Astrocyte (in vitro differentiated cells and primary cell): ENCODE measurements at places on chromosomes 5 and 9. TPM values are rescaled to one million over a fixed set of nuclear protein-coding genes. Genes with fewer than 3 reads are reported as not detected.

ANKDD1B gene
- total RNA-seq = 0.41 and 0.59 TPM in 2 replicates

CBY3 gene
- total RNA-seq = not detected in 2 replicates

GRCh38 chr9:92180669-92181181 is 65.5 kb upstream of the SPTLC1 start:
- peak; percentile 77 for DNase-seq
- no peaks in the 10 kb centered on the region for H3K36me3 ChIP-seq
- no peak overlapping the region for H3K4me3 ChIP-seq
- H3K27me3 ChIP-seq = no peaks in the 10 kb centered on the region

DNA sequence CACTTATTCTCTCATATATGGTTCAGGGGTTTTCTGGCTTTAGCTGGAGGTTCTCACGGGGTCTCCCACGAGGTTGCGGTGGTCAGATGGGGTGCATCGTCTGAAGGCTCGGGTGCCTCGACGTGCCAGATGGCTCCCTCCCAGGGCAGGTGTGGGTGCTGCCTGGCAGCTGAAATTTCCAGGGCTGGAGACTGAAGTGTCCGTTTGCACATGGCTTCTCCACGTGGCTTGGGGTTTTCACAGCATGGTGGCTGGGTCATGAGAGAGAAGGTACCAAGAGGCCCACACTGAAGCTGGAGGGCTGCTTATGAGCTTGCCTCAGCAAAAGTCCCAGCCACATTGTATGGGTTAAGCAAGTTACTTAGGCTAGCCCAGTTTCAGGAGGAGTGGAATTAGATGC is 218.6 kb downstream of the AGTPBP1 start:
- no peak overlapping the region for H3K27ac ChIP-seq
- H3K4me3 ChIP-seq = peak overlapping the region; percentile 66
- H3K4me1 ChIP-seq = no peaks in the 10 kb centered on the region
- DNase-seq = no peak
- H3K27me3 ChIP-seq = peaks cover 12% of the 10 kb centered on the region
- no peaks in the 10 kb centered on the region for H3K36me3 ChIP-seq

- no peaks in the 10 kb centered on the region for H3K36me3 ChIP-seq
- H3K4me3 ChIP-seq = no peak overlapping the region
- peak; percentile 88 for DNase-seq
- peaks cover 9% of the 10 kb centered on the region for H3K4me1 ChIP-seq
- no peaks in the 10 kb centered on the region for H3K27me3 ChIP-seq
- peak overlapping the region; percentile 56 for H3K27ac ChIP-seq
Measured at GRCh38 chr5:127988146-127988760, 95.3 kb upstream of the SLC12A2 start.

SLC22A4 gene
- 4.1 and 4.5 TPM in 2 replicates for total RNA-seq

DNA sequence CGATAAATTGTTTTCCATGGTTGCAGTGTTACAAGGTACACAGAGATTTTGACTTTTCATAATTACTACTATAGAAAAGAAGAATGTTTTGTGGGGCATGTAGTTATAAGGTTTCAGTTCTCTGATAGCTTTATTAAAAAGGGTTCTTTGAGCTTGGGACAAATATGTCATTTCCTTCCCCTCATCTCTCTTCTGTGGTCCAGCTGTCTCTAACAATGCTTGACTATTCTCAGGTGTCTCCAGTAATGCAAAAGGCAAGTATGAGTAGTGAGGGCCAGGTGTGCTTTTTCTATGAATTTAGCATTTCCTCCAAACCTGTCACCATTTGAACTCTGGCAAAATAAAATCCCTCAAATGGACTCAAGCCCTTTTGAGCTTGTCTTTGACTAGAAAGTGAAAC is 84.3 kb downstream of the SLF1 start:
- H3K4me1 ChIP-seq = no peaks in the 10 kb centered on the region
- no peaks in the 10 kb centered on the region for H3K36me3 ChIP-seq
- no peaks in the 10 kb centered on the region for H3K27me3 ChIP-seq

DNA sequence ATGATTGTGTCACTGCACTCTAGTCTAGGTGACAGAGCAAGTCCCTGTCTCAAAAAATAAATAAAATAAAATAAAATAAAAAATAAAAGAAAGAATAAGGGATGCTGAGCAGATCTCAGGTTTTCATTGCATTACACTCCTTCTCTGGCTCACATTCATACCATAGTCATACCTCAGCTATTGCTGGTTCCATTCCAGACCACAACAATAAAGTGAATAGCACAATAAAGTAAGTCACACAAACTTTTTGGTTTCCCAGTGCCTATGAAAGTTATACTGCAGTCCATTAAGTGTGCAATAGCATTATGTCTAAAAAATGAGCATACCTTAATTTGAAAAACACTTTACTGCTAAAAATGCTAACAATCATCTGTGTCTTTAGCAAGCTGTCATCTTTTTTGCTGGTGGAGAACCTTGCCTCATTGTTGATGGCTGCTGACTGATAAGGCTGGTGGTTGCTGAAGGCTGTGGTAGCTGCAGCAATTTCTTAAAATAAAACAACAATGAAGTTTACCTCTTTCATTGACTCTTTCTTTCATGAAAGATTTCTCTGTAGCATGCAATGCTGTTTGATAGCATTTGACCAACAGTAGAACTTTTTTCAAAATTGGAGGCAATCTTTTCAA is 415.7 kb downstream of the ZNF608 start:
- DNase-seq = peak; percentile 73
- H3K4me3 ChIP-seq = no peak overlapping the region
- no peaks in the 10 kb centered on the region for H3K4me1 ChIP-seq
- no peaks in the 10 kb centered on the region for H3K36me3 ChIP-seq
- H3K27me3 ChIP-seq = no peaks in the 10 kb centered on the region

GRCh38 chr5:177447066-177447610 is 524 bp downstream of the PRR7 start:
- H3K36me3 ChIP-seq = no peaks in the 10 kb centered on the region
- no peaks in the 10 kb centered on the region for H3K27me3 ChIP-seq
- peak overlapping the region; percentile 65 for H3K4me3 ChIP-seq
- peak overlapping the region; percentile 23 for H3K27ac ChIP-seq

DNA sequence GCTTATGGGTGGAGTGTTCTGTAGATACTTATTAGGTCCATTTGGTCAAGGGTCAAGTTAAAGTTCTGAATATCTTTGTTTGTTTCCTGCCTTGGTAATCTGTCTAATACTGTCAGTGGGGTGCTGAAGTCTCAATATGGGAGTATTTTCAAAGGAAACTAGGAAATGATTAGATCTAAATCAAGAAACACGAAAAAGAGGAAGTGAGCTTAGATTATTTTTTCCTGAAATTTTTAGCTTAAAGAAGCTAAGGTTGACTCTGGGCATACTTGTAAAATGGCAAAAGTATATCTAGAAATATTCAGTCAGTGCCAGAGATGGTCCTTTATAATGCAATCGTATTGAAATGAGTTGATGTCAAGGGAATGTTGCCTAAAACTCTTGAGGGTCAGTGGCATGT is 313.5 kb downstream of the ICE1 start:
- no peak for DNase-seq
- no peak overlapping the region for H3K27ac ChIP-seq
- no peaks in the 10 kb centered on the region for H3K27me3 ChIP-seq
- no peak overlapping the region for H3K4me3 ChIP-seq

GRCh38 chr5:109310315-109310714 is 99.5 kb downstream of the PJA2 start:
- DNase-seq = no peak
- no peak overlapping the region for H3K27ac ChIP-seq
- no peaks in the 10 kb centered on the region for H3K27me3 ChIP-seq
- no peaks in the 10 kb centered on the region for H3K36me3 ChIP-seq

GLDC gene
- 2.4 and 8.9 TPM in 2 replicates for total RNA-seq

- no peak overlapping the region for H3K27ac ChIP-seq
- peak; percentile 55 for DNase-seq
- no peaks in the 10 kb centered on the region for H3K36me3 ChIP-seq
- no peaks in the 10 kb centered on the region for H3K27me3 ChIP-seq
- H3K4me3 ChIP-seq = peak overlapping the region; percentile 31
Measured at GRCh38 chr5:61631438-61631941, 299.4 kb downstream of the ZSWIM6 start.

GRCh38 chr9:18404434-18405029 is 69.4 kb upstream of the ADAMTSL1 start:
- no peak for DNase-seq
- H3K4me3 ChIP-seq = no peak overlapping the region
- no peak overlapping the region for H3K27ac ChIP-seq
- H3K36me3 ChIP-seq = no peaks in the 10 kb centered on the region
- H3K27me3 ChIP-seq = no peaks in the 10 kb centered on the region
- H3K4me1 ChIP-seq = no peaks in the 10 kb centered on the region

FOXI1 gene
- total RNA-seq = not detected in 2 replicates

PAEP gene
- 0.39 TPM in 1 of 2 replicates, not detected in the other for total RNA-seq

RASEF gene
- 0.72 and 0.91 TPM in 2 replicates for total RNA-seq

GRCh38 chr9:91915524-91916263 is 34.3 kb downstream of the ROR2 start:
- no peaks in the 10 kb centered on the region for H3K36me3 ChIP-seq
- no peak overlapping the region for H3K27ac ChIP-seq
- no peaks in the 10 kb centered on the region for H3K4me1 ChIP-seq
- peaks cover 7% of the 10 kb centered on the region for H3K27me3 ChIP-seq
- no peak overlapping the region for H3K4me3 ChIP-seq

GRCh38 chr5:125311743-125312142 is 565.3 kb upstream of the ZNF608 start:
- peak; percentile 94 for DNase-seq
- H3K27ac ChIP-seq = peak overlapping the region; percentile 63
- no peak overlapping the region for H3K4me3 ChIP-seq
- H3K36me3 ChIP-seq = no peaks in the 10 kb centered on the region

DNA sequence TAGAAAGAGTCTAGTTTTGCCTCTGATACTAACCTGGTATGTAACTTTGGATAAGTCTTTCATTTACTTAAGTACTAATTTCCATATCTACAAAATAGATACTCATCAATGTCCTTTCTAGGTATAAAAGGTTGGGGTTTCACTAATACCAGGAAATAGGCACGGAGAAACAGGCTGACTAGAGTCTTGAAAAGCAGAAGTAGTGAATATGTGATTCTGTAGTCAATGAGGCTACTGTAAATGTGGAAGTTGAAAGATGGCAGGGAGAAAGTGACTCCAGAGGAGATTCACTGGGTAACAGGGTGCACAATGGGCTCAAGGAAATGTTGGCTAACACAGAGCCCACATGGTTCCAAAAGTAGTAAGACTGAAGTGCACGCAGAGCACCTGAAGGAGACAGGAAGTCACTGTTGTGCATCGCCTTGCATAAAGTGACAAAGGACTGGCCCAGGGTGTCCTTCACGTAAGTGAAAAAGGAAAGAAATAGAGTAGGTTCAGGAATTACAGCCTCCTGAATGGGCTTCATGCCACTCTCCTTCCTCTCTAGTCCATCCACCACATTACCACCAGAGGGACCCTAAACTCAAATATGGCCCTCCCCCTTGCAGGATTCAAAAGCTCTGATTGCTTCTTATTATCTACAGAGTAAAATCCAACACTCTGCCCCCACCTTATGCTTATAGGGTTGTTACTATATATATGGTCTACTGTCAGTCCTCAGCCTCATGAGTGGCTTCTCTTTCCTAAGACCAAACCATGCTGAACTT is 288.0 kb upstream of the SMARCA2 start:
- no peak overlapping the region for H3K27ac ChIP-seq
- DNase-seq = no peak
- H3K4me1 ChIP-seq = no peaks in the 10 kb centered on the region
- H3K4me3 ChIP-seq = no peak overlapping the region
- H3K36me3 ChIP-seq = no peaks in the 10 kb centered on the region
- H3K27me3 ChIP-seq = no peaks in the 10 kb centered on the region

DNA sequence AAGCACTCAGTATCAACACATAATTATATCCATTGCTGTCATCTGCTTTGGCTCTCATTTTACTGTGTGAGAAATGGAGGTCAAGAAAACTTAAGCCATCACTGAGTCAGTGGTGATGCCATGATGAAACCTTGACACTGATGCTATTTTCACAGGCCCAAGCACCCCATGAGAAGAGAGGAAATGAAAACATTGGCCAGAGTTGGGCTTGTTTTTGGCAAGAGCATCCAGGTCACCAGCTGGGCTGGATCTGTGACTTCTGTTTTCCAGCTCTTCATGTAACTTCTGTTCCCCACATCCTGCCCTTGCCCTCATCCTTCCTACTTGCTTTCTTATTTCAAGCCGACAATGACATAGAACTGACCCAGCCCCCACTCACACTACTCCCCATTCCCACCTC is 10.0 kb downstream of the LCP2 start:
- no peak for DNase-seq
- no peaks in the 10 kb centered on the region for H3K36me3 ChIP-seq
- no peak overlapping the region for H3K27ac ChIP-seq

GRCh38 chr5:77316871-77317661 is 106.6 kb downstream of the PDE8B start:
- H3K27ac ChIP-seq = no peak overlapping the region
- no peak overlapping the region for H3K4me3 ChIP-seq
- H3K27me3 ChIP-seq = no peaks in the 10 kb centered on the region

HMCN2 gene
- total RNA-seq = 1.6 and 3.2 TPM in 2 replicates

DNA sequence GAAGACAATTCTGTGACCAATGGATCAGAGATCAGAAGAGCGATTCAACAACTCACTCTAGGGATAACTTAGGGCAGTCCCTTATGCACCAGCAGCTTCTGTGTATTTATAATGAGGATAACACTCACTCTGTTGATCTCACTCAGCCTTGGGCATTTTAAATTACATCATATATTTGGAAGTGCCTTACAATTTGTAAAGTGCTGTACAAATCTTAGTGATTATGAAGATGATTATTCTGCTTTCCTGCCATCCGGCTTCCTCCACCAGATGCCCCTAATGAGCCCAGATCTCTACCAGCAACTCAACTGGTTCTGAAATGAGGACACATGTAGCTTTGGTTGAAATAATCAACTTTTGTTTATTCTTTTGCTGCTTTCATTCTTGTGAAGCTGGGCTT is 105.3 kb downstream of the PCSK1 start:
- no peaks in the 10 kb centered on the region for H3K27me3 ChIP-seq
- no peak for DNase-seq
- no peak overlapping the region for H3K4me3 ChIP-seq
- H3K27ac ChIP-seq = no peak overlapping the region

DNA sequence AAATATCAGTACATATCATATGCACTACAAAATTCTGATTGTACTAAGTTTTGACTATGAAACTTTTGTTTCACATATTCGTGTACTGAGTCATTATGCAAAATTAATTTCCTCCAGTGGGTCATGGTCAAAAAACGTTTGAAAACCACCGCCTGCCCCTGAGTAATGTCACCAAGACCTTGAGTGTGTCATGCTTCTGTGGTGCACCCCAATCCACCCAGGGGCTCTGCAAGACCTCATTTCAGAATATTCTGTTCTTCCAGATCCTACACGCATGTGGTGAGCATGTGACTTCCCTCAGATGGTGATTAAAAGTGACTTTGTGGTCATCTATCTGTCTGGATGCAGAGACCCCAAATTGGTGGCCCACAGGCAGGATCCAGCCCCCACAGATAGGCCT is 31.0 kb downstream of the ABLIM3 start:
- peak overlapping the region; percentile 93 for H3K27ac ChIP-seq
- DNase-seq = peak; percentile 90
- no peak overlapping the region for H3K4me3 ChIP-seq
- H3K36me3 ChIP-seq = no peaks in the 10 kb centered on the region

HAND1 gene
- total RNA-seq = not detected in 2 replicates

GRCh38 chr9:34131571-34131970 is 5.1 kb upstream of the DCAF12 start:
- no peak overlapping the region for H3K27ac ChIP-seq
- H3K36me3 ChIP-seq = no peaks in the 10 kb centered on the region
- no peaks in the 10 kb centered on the region for H3K4me1 ChIP-seq
- DNase-seq = no peak
- H3K4me3 ChIP-seq = no peak overlapping the region

GRCh38 chr9:32706004-32706724 is 70.7 kb upstream of the TAF1L start:
- no peaks in the 10 kb centered on the region for H3K27me3 ChIP-seq
- no peaks in the 10 kb centered on the region for H3K36me3 ChIP-seq
- peak; percentile 87 for DNase-seq
- H3K4me3 ChIP-seq = peak overlapping the region; percentile 11
- peaks cover 34% of the 10 kb centered on the region for H3K4me1 ChIP-seq
